Parietal lobe (tissue), 2 donors: ENCODE measurements at places on chromosomes 13 and 19. TPM values are rescaled to one million over a fixed set of nuclear protein-coding genes. Genes with fewer than 3 reads are reported as not detected.

Gene PSG11
- not detected for total RNA-seq

Gene SMIM44
- total RNA-seq = not detected

Gene MATK
- 19.7 TPM for total RNA-seq

Gene ZNF135
- total RNA-seq = 40.4 TPM

Gene OLFM4
- total RNA-seq = 0.31 TPM

Gene ATP7B
- 32.2 TPM for total RNA-seq

Gene OVOL3
- not detected for total RNA-seq

Gene CEACAM4
- total RNA-seq = not detected

Gene LILRB4
- 0.94 TPM for total RNA-seq

Gene CBARP
- 15.3 TPM for total RNA-seq

Gene CRB3
- total RNA-seq = not detected

Gene TMC4
- 1.3 TPM for total RNA-seq

Gene FLT1
- 10.0 TPM for total RNA-seq

Gene OXGR1
- 0.31 TPM for total RNA-seq

Gene NCCRP1
- not detected for total RNA-seq

Gene TTC9B
- total RNA-seq = 41.6 TPM

Gene DOCK6
- total RNA-seq = 5.9 TPM

Gene DCAF15
- 19.1 TPM for total RNA-seq

Gene RFX1
- 4.4 TPM for total RNA-seq

Gene ZNF578
- total RNA-seq = 36.6 TPM

Gene TSHZ3
- total RNA-seq = 17.8 TPM

Gene KCNN4
- total RNA-seq = not detected

Gene CBLC
- total RNA-seq = not detected

Gene BCL2L12
- not detected for total RNA-seq

Gene AMER2
- 153 TPM for total RNA-seq

Gene MADCAM1
- total RNA-seq = 0.63 TPM

Gene POSTN
- 1.3 TPM for total RNA-seq

Gene ZNF547
- total RNA-seq = 16.0 TPM

Gene MBD3L2
- total RNA-seq = not detected

Gene LILRA6
- total RNA-seq = not detected

Gene USF2
- total RNA-seq = 61.0 TPM

Gene USHBP1
- 1.3 TPM for total RNA-seq

Gene CACNG8
- total RNA-seq = 8.5 TPM

Gene RYR1
- 9.1 TPM for total RNA-seq

Gene NXNL1
- total RNA-seq = not detected

Gene MRPL54
- total RNA-seq = 14.7 TPM

Gene GMIP
- total RNA-seq = 27.2 TPM

Gene GSX1
- not detected for total RNA-seq

Gene ZGLP1
- 5.9 TPM for total RNA-seq

Gene PLIN5
- 3.8 TPM for total RNA-seq

Gene OR7A5
- not detected for total RNA-seq

Gene VSTM1
- total RNA-seq = not detected

Gene ZNF563
- total RNA-seq = 2.5 TPM

Gene NAPSA
- total RNA-seq = 0.63 TPM

Gene NACC1
- total RNA-seq = 26.9 TPM

Gene ZNF528
- total RNA-seq = 138 TPM

Gene AKT2
- total RNA-seq = 131 TPM

Gene TEKTIP1
- not detected for total RNA-seq

Gene NOVA2
- 28.2 TPM for total RNA-seq

Gene HCN2
- total RNA-seq = 9.1 TPM

Gene ZNF784
- total RNA-seq = 4.7 TPM

Gene ZNF729
- not detected for total RNA-seq

Gene PROZ
- not detected for total RNA-seq
